ENCODE measurements at places on chromosomes 2 and 18.

GRCh38 chr2:109173311-109174171 is 44.5 kb downstream of the SH3RF3 start:
- DNase-seq: peak; percentile 58

GRCh38 chr2:19911808-19912509 is 10.2 kb upstream of the TTC32 start:
- no peak for DNase-seq

DNA sequence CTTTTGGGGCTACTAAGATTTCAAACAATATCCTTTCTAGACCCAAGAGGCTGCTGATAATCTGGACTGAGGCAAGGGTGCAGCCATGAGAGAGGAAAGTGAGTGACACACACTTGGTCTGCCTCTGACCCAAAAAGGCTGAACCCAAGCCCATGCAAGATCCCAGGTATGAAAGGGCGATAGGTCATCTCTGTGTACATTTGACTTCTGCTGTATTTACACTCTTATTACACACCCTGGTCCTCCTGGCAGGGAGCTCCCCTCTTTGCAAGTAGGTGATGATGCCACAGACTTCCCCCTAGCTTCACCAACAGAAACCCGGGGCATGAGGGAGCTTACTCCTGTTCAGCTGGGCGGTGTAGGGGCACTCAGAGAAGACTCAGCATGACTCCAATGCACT is 61.8 kb upstream of the ACAA2 start:
- no peak for DNase-seq

DNA sequence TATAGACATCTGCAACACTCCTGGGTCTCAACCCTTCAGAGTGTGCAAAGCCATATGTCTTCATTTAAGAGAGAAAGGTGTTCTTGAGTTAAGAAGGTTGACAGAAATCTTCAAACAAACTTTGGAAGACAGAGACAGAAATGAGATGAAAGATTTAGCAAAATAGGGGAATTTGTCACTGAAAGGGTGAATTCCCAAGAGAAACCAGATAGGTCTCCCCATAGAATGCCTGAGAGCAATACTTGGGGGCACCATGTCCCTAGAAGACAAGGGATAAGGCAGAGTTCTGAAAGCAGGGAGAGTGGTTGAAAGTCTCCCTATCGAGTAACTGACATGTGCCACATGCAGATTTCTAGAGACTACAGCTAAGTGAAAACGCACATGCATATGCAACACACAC is 50.0 kb downstream of the AP1S3 start:
- DNase-seq: no peak

DNA sequence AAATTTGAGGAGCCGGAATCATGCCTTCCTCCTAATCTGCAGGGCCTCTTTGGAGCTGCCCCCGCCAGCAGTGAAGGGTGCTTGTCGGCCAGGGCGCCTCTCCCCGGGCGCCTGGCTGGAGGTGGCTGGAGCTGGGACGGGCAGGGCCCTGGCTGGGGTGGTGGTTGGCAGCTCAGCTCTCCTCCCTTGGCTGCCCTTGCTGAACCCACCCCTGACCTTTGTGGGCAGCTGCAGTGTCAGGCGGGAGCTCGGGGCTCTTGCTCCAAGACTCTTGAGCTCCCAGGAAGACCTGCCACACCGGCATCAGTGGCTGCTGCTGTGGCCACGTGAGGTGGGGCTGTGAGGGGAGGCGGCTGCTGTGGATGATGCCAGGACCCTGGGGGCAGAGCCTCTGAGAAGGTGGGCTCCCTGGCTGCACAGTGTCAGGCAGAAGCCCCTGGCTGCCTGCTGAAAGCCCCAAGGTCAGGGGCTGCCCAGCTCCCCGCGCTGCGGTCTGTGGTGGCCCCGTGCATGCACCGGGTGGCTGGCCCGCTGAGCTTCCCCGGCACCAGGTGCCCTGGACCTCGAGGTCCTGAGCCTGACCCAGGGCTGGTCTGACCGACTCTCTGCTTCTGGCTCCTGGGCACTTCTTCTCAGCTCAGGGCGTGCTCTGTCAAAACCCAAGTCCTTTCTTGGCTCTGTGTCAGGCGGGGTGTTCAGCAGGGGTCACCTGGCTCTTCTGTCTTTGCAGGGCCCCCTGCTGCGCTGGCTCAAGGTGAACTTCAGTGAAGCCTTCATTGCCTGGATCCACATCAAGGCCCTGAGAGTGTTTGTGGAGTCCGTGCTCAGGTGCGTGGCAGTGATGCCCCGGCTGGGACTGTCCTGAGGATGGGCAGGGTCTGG is 34.5 kb downstream of the PDIA6 start:
- DNase-seq: no peak

DNA sequence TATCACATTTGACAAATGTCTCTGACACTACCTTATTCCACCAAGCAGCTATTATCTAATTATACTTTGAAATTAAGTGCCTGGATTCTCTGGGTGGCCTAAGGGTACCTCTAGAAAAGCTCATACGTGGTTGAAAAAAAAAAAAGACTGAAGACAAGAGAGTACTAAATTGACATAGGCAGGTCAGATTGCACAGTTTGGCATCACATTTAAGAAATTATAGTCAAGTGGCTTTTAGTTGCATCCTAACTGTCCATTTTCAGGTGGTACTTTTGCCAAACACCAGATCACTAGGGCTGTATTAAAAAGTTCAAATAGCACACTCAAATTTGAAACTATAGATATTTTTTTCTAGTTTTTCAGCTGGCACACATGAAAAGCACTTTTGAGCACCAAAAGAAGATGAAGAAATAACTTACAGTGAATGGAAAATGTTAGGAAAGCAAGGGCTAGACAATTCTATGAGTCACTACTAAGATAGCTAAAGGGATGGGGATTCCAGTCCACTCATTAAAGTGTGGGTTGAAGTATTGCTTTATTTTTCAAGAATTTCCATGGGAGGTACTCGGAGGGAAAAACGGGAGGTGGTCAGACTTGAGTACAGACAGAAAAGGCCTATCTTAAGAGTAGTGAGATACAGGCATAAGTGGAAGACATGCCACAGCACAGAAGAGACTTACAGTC is 106.5 kb upstream of the COL5A2 start:
- DNase-seq: no peak

DNA sequence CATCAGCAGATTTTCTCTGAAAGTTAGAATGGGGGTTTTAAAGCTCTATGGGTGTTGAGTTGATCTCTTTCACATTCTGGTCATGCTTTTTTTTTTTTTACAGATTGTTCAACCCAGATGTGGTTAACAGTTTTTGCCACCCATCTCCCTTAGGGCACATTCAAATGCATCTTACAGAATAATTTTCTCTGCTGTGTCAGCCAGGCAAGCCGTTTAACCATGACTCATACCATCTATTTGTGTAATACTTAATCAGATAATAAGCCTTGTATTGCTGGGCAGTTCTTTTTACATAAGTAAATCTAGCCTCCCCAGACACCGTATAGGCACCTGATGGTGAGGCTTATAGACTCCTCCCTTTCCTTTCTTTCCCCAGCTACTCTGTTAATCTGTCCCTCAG is 62.0 kb downstream of the TGIF1 start:
- no peak for DNase-seq

- peak; percentile 15 for DNase-seq
These were observed 77.0 kb downstream of the LANCL1 start for GRCh38 chr2:210399440-210400041.

- no peak for DNase-seq
These were observed 33.5 kb downstream of the FEZ2 start for GRCh38 chr2:36564377-36564930.

DNA sequence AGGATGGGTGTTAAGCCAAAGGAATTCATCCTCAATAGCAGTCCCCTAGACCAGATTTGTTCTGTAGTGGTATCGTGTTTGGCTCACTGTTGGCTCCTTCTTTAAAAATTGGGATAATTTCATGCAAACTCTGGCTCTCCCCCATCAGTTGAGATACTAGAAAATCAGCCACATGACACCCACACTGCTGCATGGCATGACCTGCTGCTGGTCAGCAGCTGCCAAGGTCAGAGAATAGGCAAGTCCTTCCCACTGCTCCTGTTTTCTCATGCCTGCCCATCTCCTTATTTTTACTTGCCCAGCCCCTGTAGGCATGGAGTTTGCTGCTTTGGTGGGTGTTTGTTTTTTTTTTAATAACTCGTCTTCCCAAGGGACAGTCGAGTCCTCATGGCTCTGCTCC is 1.0 kb upstream of the SNRNP200 start:
- no peak for DNase-seq

DNA sequence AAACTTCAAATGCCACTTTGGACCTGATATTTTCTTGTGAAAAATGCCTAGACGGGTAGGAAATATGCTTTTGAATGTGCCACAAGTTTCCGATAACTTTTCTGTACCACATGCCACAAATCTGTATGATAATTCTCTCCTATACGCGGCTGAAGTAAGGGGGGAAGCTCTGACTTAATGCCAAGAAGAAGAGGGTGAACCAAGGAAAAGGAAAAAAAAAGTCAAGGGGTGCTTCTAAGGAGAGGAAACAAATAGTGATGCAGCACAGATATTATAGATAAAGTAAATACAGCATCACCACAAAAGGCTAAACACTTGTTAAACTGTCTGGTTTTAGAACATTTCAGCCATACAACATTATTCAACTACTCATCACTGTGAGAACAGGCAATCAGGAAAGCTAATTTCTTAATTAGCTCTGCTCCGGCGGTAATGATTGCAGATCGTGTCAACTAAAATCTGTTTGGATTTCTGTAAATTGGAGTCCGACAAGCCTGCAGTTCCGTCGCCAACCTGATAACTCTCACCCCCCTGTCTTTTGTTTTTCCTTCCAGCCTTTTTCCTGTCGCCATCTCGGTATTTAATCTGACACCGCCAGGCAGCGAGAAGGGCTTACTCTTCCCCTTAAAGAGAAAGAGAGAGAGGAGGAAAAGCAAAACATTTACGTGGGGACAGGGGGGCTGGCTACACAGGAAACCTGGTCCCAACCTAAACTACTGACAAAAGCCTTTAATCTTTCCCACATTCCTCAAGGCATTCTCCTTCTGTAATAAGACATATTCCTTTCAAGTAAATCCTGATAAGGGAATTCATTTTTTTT is 67.5 kb downstream of the ZEB2 start:
- DNase-seq: no peak

- DNase-seq: peak; percentile 95
These were observed 379.7 kb downstream of the PTPRM start for GRCh38 chr18:7946734-7947377.
